ENCODE measurements at places on chromosomes 1 and 21.

DNA sequence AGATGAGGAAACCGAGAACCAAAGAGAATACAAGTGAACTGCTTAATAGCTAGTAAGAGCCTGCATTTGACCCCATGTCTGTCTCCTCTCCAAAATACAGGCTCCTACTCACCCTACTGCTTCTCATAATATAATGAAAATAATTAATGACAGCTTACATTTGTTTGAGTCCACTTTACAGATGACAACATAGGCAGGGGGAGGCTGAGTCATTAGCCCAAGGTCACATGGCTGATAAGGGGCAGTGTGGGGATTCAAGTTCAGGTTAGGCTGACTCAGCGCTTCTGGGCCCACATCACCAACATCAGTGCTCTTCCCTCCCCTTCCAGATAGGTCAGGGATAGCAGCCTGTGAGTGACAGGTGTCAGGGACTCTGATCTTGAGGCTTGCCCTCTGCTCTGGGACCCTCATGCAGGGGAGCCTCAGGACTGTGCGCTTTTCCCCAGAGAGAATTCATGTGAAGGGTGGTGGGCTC is 16.2 kb downstream of the AZIN2 start:
- DNase-seq: no peak

DNA sequence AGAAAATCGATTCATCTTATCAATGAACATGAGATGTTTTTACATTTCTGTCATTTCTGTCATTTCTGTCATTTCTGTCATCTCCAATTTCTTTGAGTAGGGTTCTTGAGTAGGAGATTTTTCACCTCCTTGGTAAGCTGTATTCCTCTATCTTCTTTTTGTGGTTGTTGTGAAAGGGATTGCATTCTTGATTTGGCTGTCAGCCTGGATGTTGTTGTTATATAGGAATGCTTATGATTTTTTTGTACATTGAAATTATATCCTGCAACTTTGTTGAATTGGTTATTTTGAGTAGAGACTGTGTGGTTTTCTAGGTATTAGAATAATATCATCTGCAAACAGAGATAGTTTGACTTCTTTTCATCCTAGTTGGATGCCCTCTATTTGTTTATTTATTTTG is 1233.7 kb downstream of the PLA2G4A start:
- no peak for DNase-seq

DNA sequence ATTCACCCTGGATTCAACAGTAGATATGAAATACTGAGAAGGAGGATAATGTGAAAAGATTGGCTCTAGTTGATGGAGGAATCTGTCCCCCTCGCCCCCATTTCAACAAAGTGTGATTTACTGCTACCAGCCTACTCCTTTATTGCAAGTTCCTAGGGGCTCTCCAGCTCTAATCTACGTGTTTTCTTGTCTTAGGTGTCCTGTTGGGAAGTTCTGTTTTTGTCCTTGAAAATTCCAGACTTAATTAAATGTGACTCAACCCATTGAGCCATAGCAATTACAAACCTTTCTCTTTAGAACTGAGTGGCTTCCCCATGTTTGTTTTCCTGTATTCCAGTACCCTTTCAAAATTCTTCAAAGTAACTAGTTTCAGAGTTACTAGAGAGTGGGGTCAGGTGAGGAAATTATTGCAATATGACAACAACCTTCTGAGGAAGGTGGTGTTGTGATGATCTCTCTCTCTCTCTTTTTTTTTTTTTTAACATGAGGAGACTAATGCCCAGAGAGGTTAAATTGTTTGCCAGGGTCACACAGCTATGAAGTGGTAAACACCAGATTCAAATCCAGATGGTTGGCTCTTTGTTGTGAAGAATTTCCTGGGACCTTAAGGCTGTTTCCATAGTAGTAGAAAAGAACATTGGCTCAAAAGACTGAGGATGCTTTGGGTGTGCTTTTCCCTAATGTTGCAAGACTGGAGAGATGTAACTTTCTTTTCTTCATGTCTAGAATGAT is 3.5 kb downstream of the RGL1 start:
- DNase-seq: no peak

DNA sequence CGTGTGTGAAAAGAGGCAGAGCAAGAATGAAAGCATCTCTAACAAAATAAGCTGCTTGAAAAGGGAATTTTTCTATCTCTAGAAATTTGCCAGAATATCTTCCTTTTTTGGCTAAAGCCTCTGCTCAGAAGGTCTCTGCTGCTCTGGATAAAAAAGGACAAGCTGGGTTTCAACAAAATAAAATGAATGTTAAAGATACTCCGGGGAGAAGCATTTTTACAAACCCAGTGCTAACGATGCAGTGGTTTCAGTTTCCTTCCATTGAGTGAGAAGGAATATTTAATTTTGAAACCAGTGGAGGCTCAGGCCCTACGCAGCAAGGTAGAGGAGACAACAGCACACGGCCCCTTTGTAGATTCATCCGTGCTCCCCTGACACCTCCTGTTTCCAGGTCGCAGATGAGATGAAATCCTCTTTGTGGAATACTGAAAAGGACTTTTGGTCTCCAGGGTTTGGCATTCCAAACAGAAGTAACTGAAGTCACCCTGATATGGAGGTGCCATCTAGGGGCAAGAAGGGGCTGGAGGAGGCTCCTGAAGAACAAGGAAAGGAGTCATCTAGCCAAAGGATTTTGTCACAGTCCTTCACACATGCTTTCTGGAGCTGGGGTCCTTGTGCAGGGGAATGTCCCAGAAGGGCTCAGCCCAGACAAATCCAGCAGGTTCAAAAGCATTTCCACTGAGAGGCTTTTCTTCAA is 65.7 kb upstream of the SYT6 start:
- DNase-seq: no peak

GRCh38 chr21:17488620-17489019 is 24.2 kb upstream of the CXADR start:
- DNase-seq: no peak

DNA sequence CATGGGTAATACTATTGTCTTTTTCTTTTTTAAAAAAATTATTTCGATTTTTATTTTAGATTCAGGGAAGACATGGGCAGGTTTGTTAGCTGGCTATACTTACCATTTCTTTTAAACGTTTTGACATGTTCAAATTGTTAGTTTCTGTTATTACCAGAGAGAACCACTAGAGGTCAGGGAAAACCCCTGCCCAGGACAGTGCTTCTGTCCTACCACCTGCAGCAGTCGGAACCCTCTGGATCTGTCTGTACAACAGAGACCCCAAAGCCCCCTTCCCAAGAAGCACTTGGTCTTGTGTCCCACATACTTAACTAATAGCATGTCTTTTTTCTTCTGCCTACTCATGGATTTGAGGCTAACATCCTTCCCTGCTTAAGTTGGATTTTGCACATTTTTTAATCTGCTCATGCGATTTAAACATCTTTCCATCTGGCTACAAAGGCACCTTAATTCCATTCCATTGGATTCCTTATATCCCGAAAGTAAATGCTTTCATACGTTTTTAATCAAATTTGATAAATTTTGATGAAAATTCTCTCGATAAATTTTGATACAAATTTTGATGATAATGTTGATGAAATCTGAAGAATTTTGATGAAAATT is 10.0 kb upstream of the C1orf115 start:
- no peak for DNase-seq

- DNase-seq: no peak
Measured at GRCh38 chr1:156433602-156434001, 64.6 kb downstream of the RHBG start.

- DNase-seq: no peak
Measured at GRCh38 chr1:37752583-37753471, 12.1 kb downstream of the EPHA10 start.

DNA sequence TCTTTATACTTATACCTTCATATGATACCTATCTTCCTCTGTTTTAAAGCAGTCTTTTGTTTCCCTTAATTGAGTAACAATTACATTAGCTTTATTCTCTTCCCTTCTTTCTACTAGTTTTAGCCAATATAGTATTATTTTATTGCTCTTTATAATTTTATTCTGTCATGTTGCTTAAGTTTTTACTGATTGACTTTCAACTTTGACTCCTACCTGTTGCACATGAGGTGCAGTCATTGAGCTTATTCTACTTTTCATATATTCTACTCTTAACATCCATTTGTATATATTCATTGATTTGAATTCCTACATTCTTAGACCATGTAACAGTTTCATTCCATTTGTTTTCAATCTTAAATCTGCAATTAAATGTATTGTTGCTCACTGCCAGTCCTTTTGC is 49.2 kb downstream of the AGO3 start:
- DNase-seq: no peak

- DNase-seq: no peak
Measured at GRCh38 chr1:43363283-43363934, 4.4 kb downstream of the ELOVL1 start.

- DNase-seq: no peak
Measured at GRCh38 chr1:211133393-211133835, 534 bp downstream of the KCNH1 start.

DNA sequence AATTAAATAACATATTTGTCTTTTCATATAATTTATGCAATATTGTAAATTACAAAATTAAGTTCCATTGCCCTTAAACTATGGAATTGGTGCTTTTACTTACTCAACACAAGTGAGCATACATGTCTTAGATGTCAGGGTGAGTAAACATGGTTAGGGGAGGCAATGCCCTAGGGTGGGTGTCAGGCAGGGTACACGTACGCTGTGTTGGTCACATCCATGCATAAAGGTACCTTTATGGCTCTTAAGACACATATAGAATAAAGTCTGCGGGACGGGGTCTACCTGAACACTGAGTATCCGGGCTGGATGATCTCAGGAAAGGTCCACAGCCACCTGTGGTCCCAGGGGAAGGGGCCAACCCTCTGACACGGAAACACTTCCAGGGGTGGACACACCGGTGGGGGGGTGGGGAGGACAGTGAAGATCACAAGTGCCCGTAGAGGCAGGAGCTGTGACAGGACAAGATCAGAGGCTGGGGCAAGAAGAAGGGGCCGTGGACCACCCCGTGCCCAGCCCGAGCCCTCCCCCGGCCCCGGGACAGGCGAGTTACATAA is 720 bp downstream of the LIN9 start:
- peak; percentile 3 for DNase-seq

DNA sequence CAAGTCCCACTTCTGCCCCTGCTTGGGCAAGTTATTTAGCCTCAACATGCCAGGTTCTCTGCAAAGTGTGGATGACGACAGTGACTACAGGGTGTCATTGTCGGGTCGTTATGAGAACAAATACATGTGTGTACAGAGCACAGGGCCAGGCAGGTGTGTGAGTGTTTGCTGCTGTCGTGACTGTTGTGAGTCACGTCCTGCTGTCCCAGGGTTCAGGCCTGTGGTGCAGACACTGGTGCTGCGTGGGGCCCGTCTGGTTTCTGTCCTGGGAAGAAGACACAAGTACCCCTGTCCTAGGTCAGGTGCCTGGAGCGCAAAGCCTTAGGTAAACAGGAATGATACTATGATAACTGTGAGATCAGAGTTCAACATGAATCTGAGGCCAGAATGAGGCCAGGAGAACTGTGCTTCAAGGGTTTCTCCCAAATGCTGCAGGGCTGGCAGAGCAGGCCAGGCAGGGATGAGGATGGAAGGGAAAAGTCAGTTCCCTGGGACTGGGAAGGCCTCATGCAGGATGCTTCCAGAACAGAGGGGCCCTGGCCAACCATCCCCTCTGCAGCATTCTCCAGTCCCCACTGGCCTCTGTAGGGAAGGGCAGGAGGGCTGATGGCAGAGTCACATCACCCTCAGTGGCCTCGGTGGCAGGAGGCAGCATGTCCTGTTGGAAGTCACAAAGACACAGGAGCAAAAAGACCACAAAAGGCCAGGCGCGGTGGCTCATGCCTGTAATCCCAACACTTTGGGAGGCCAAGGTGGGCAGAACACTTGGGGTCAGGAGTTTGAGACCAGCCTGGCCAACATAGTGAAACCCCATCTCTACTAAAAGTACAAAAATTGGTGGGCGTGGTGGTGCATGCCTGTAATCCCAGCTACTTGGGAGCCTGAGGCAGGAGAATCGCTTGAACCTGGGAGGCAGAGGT is 15.7 kb downstream of the GPR157 start:
- no peak for DNase-seq

- DNase-seq: no peak
Measured at GRCh38 chr1:55720261-55720660, 505.1 kb upstream of the USP24 start.

- no peak for DNase-seq
Measured at GRCh38 chr1:80846966-80847365, 953.8 kb upstream of the ADGRL2 start.

- no peak for DNase-seq
Measured at GRCh38 chr1:206006946-206007345, 3.8 kb upstream of the RAB7B start.

Measured in activated gamma-delta T cell treated with anti-CD3 and anti-CD28 coated beads, Interleukin-2, amount 50 U/mL, for 16 hours (primary cell).